ENCODE measurements at places on chromosomes 5 and 9.

GRCh38 chr9:95854386-95855020 lies 21.0 kb upstream of the ERCC6L2 start:
- DNase-seq, result no peak

DNA sequence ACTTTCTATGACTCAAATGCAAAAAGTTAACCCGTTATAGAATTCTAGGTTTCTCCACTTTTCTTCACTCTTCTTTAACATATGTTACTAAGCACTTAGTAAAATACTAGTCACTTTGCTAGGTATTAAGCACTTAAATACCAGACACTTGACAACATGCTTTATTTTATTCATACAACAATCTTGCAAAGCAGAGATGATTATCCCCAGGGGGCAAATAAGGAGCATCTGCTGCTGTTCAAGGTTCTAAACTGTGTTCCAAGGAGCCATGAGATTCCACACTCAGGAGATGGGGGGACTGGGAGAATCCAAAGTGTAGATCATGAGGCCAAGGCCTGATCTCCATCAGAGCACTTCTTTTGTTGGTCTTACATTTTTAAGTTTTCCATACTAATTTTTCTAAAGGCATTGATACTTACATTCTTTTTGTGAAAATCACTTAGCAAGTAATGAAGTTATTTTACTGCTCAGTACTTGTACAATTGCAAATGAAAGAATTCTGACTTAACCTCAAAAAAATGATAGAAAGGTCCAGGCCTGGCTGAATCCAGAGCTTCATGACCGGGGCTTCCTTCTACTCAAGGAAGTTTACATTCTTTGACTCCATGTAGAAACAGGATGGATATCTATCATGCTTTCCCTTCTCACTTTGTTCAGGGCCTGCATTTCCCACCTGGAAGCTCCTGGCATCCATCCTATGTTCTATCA lies 504.4 kb upstream of the WWC1 start:
- no peak for DNase-seq

DNA sequence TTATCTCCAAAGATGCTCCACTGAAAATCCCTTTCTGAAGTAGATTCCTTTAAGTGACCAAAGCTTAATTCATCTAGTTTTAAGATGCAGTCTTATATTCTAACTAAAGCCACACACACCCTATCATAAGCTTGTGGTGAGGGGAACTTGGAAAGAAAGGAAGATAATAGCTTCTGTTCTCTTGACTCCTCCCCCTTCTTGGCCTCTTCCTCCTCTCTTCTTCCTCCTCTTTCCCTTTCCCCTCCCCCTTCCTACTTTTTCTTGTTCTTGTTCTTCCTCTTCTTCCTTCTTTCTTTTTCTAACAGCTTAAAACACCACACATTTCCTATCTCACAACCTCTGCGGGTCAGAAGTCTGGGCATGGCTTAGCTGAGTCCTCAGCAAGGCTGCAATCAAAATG lies 23.5 kb downstream of the IL7R start:
- no peak for DNase-seq

- DNase-seq, result no peak
Measured at GRCh38 chr5:25091921-25092320, 447.1 kb upstream of the CDH10 start.

GRCh38 chr9:135100241-135100681 lies 12.8 kb downstream of the OLFM1 start:
- DNase-seq, result no peak

- no peak for DNase-seq
Measured at GRCh38 chr9:78958892-78959291, 612.9 kb upstream of the TLE4 start.

DNA sequence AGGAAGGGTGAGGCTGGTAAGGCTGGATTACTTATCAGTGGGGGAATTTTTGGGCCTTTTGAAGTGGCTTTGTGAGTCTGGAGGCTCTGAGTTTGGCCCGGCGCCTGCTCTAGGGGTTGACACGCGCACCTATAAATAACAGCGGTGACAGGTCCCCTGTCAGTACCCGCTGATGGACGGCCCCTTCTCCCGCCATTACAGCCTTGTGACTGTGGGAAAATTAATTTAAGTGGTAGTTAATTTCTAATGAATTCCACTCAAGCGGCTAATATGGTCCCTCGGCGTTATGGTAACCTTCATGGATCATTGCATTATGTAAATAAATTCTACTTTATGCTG lies 16.5 kb downstream of the MRPL36 start:
- no peak for DNase-seq

GRCh38 chr9:95815133-95815532 lies 60.4 kb upstream of the ERCC6L2 start:
- no peak for DNase-seq

DNA sequence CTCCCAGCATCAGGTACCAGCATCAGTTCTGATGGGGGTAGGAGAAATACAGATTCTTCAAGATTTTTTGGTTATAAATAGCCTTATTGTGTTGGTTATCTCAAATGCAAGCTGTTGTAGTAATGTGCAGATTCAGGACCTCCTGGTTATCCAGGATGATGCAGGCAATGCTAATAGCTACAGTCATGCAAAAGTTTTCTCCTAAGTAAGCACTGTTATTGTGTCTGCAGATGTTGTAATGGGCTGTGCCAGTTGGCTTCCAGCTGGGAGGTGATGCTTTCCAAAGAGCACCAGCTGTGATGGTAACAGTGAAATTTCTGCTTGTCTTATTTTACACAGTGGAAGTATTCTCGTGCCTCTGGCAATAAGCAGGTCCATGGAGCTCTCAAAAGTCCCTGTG lies 719.2 kb upstream of the CTNND2 start:
- no peak for DNase-seq

DNA sequence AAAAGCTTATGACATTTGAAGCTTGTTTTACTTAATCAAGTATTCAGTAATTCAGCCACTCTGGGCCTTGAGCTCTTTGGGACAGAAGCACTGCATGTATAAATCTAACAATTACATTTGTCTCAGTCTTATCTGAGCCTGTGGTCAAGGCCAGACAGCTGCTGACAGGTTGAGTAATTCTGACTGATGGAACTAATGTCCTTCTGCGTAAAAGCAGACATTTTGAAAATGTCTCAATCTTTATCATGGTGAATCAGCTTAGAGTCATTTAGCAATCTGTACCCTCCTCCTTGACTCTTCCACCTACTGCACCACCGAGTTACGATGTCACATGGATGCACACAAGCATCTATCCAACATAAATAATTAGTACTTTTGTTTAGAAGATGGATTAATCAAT lies 400.0 kb downstream of the ARRDC3 start:
- DNase-seq, result no peak

- DNase-seq, result no peak
Measured at GRCh38 chr9:4855841-4856240, 63.1 kb downstream of the RCL1 start.

GRCh38 chr5:58683567-58683966 lies 100.7 kb downstream of the RAB3C start:
- DNase-seq, result no peak

- DNase-seq, result no peak
Measured at GRCh38 chr5:76084496-76085242, 1.5 kb downstream of the SV2C start.

DNA sequence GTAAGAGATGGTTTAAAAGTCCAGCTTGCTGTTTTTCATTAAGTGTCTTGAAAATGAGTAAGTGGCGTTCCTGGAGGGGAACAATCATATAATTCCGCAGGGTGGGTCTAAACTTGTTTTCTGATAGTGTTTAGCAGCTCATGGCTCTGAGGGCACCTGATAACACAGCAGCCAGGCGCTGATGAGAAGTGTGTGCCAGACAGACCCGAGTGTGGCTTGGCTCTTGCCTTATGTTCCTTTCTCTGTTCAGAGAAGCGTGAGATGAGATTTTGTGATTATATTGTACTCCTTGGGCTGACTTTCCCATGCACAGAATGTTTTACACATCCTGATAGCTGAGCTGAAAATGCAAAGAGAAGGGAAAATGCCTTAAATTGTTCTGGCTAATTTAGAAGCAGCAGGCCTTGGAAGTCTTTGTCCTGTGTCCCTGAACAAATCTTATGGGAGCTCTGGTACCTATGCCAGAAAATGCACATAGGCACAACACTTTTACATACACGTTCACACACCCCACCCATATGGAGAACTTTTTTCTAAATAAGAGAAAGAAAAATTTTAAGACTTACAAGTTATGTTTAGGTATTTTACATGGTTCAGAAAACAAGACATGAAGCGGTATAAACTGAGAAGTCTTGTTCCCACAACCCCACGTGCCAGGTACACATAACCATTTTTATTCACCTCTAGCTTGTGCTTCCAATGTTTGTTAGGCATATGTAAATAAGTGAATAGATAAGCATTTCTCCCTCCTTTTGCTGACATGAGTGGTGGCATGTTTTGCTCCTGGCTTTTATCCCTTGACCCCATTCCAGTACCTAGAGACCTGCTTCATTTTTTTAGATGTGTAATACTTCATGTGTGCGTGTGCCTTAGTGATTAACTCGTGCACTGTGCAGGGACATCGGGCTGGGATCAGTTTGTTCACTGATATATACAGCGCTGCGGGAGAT lies 152.2 kb upstream of the OTULINL start:
- no peak for DNase-seq

DNA sequence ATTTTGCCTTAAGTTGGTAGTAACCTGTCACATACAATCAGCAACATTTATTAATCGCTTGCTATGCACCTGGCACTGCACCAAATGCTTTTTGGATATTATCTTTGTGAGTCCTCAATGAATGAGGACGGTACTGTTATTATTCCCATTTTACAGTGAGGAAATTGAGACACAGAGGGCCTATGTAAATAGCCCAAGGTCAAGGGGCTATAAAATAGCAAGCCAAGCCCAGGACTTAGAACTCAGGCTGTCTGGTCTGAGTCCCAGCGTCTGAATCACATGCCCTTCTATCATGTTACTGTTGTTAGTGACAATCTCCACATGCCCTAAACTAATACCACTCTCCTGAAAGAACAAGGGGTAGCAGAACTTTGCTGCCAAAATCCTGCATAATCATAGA lies 60.0 kb downstream of the ERAP1 start:
- DNase-seq, result no peak

DNA sequence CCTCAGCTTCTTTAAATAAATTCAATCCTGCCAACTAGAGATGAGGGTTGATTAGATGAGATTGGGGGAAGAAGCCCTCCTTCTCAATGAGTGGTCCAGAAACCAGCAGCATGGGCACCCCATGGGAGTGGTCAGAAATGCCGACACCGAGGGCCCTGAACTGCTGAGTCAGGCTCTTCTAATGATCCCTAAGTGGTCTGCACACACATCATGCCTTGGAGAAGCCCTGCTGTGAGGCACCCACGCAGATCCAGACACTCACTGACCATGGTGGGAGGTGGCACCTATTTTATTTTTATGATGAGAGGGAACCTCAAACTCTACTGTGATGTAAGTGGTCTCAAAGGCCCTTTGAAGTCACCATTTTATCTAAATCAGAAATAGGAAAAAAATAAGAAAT lies 72.3 kb upstream of the BOD1 start:
- no peak for DNase-seq

GRCh38 chr5:172852490-172853354 lies 18.7 kb downstream of the ERGIC1 start:
- DNase-seq, result no peak

DNA sequence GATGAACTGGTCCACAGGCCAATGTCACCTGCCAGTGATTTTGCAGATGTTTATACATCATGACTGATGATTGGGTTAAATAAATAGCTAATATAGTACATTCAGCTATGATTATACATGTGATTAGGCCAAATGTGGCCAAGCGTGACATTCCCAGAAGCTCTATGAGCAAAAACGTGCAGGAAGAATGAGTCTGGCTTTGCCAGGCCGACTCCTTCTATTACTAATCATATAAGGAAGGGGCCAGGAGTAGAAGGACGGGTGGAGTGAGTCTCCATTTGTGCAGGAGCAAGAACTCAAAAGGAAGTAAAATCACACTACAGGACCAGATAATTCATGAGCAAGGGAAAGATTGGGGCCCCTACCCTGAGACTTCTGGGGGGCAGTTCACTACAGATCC lies 178.2 kb downstream of the ROR2 start:
- no peak for DNase-seq

DNA sequence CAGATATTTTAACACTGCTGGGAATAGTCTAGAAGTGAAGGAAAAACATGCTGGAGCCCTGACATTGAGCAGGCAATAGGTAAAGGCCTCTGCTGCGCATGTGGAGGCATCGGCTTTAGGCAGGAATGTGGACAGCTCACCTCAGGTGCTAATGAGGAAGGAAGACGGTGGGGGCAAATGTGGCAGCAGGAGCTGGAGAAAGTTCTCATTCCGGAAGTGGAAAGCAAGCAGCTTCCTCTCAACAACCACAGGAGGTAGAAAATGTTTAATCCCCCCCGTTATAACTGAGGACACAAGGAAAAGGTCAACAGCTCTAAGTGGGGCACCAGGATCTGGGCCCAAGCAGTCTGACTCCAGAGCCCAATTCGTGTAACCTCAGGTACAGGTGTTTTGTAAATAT lies 7.6 kb upstream of the RPS14 start:
- no peak for DNase-seq

GRCh38 chr9:94922098-94922607 lies 195.7 kb downstream of the AOPEP start:
- DNase-seq, result no peak

DNA sequence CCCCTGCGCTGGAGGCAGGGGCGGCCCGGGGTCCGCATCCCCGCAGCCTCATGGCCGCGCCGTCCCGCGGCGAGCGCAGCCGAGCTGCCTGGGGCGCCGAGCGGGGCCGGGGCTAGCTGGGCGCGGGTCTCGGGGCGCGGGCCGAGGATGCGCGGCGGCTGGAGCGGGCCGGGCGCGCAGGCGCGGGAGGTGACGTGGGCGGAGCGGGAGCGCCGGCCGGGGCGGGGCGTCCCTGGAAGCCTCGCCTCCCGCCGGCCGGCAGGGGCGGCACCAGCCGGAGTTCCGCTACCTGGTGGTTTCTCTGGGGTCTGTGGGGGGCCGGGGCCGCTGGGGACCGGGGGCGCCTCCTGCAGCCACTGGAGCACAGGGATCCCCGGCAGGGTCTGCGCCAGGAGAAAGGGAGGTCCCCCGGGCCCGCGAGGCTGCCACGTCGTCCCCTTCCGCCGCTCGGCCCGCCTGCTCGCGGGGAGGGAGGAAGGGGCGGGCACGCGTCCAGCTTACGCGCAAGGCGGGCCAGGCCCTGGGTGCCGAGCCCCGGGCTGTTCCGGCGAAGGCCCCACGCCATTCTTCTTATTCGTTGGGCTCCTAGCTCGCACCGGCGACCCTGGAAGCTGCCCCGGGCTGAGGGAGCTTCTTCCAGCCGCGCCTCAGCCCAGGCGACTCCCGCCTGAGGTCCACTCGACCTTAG lies at the start of gene LPCAT1:
Gene LPCAT1 (minus strand): TSS at position 168 of the 688 bp plus-strand sequence. CDS start 116 bp downstream, at position 52.
- peak; percentile 52 for DNase-seq

GRCh38 chr5:82109013-82109412 lies 137.2 kb downstream of the ATG10 start:
- no peak for DNase-seq

GRCh38 chr9:88425538-88425950 lies 37.3 kb downstream of the SPIN1 start:
- no peak for DNase-seq

GRCh38 chr9:73183917-73184861 lies 32.5 kb downstream of the ANXA1 start:
- DNase-seq, result no peak
